ENCODE measurements at places on chromosomes 13 and 19.

DNA sequence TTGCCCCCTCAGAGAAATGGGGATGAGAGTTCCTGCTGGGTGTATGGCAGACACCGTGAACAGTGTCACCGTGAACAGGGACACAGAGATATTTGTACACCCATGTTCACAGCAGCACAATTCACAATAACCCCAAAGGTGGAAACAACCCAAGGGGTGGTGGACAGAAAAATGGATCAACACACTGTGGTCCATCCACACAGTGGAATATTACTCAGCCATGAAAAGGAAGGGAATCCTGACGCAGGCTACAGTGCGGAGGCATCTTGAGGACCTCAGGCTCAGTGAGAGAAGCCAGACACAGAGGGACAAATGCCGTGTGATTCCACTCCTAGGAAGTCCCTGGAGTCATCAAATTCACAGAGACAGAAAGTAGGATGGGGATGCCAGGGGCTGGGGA lies 7.6 kb upstream of the CELF5 start:
- no peak for DNase-seq

GRCh38 chr19:13962699-13963602 lies 10.6 kb downstream of the DCAF15 start:
- DNase-seq, result no peak

GRCh38 chr13:24207841-24208667 lies 47.5 kb downstream of the SPATA13 start:
- DNase-seq, result no peak

DNA sequence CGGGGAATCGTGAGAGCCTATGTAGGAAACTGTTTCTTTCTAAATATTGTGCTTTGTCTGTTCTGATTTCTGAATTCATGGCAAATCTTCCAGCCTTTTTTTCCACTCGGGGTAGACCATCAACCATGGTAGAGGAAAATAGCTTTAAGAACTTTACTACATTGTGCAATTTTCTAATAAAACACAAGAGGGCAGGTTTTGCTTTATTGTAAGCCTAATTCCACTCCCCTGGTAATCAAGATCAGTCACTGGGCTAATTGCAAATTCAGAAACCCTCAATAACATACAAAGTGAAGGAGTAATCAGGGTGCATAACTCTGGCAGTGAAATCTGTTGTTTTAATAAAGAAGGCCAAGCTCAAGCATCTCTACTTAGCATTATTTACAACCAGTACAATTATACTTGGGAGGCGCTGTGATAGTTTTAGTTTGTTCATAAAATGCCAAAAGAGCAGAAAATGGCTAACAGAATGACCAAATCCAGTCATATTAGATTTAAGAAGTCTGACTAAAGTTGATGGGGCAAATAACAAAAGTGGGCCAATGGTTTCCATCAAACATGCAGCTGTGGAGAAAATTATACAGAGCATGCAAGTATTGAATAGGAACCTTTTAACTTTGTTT lies 43.8 kb downstream of the DCT start:
- DNase-seq, result peak; percentile 60

DNA sequence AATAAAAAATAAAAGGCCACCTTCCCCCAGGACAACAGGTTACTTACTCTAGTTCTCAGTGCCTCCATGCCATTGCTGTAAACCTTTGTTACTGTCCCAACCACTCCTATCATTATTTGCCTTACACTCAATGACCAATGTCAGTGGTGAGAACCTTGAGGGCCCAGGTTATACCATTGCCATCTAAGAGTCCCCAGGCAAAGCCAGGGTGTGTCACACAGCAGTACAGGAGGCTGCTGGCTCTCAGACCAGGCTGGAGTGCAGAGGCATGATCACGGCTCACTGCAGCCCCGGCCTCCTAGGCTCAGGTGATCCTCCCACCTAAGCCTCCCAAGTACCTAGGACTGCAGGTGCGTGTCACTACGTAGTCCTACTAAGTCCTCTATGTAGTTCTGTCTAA lies 6.1 kb downstream of the ELAVL1 start:
- no peak for DNase-seq

GRCh38 chr19:16702123-16702522 lies 17.5 kb upstream of the NWD1 start:
- no peak for DNase-seq

- no peak for DNase-seq
Measured at GRCh38 chr19:41904118-41904870, 21.3 kb downstream of the ARHGEF1 start.

DNA sequence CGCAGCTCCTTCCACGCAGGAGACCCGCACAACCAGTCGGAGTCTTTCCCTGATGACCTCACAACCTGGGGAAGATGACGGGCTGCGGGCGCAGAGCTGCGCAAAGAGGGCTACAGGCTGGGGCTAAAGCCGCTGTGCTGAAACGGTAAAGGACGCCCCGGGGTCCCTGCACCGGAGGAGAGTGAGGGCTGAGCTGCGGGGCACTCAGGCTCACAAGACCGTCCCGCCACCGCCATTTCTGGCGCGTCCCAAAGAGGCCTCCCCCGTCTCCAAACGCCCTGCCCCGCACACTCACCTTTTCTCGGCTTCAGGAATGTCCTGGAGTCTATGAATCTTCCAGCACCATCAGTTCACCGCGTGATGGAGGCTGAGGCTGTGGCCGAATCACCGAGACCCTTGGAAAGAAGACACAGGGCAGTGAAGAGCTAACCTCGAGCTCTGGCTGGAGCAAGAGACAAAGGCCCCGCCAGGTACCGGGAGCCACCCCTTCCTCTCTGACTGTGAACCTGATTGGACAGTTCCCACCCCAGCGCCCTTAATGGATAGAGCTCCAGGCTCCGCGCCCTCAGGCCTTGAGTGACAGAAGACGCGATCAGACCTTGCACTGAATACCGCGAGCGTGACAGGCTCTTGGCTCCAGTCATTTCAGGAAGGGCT lies 41.8 kb upstream of the ZNF429 start:
- DNase-seq, result no peak

- DNase-seq, result no peak
Measured at GRCh38 chr13:34065928-34066327, 248.0 kb downstream of the RFC3 start.
